Subcutaneous adipose tissue (tissue), 4 donors: ENCODE measurements at places on chromosomes 11 and 22. TPM values are rescaled to one million over a fixed set of nuclear protein-coding genes. Genes with fewer than 3 reads are reported as not detected.

The POGLUT3 gene
- total RNA-seq: 22.7 TPM

The GRK3 gene
- 36.5 TPM for total RNA-seq

The OR51M1 gene
- total RNA-seq: not detected

The TPBGL gene
- not detected for total RNA-seq

The TRIOBP gene
- total RNA-seq: 160 TPM

The ACR gene
- 1.5 TPM for total RNA-seq

The ZNHIT2 gene
- 12.6 TPM for total RNA-seq

The SCYL1 gene
- total RNA-seq: 85.3 TPM

The RAB3IL1 gene
- total RNA-seq: 18.5 TPM

The MRGPRX4 gene
- not detected for total RNA-seq

The BRMS1 gene
- total RNA-seq: 20.5 TPM

The RCN1 gene
- total RNA-seq: 55.8 TPM
